ENCODE measurements at places on chromosomes 3 and 15.

GRCh38 chr3:59658274-59658673 lies 608.4 kb upstream of the CFAP20DC start:
- no peak for DNase-seq

GRCh38 chr3:104578558-104578957 lies 788.2 kb upstream of the ALCAM start:
- DNase-seq, result no peak

- no peak for DNase-seq
Measured at GRCh38 chr3:98914210-98915080, 12.9 kb upstream of the DCBLD2 start.

DNA sequence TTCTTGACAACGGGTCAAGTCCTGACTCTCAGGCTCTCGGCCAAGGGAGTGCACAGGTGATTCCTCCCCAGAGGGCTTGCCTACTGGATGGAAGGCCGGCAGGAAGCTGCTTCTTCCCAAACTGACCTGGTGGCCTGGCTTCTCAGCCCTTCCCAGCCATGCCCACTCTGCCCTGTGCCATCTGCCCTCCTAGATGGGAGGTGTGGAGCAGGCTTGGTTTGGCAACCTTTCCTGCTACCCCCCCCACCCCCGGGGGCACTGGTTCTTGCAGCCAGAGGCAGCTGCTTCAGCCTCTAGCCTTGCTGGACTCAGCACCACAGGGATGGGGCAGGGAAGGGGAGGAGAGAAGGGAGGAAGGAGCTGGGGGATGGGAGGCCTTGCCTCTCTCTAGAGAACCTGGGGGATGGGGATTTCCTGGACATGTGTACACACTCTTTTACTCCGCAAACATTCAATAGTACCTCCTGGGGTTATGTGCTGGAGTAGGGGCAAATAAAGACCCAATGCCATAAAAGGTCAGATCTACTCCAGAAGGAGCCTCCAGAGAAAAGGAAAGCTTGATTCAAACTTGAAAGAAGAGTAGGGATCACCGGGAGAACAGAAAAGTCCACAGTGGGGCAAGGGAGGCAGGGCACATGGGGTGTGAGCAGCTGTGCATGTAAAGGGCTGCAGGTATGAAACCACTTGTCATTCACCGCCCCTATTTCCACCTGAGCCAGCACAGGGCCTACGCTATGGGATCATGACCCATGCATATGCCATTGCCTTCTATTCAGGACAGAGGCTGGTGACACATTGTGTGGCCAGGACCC lies 4.2 kb upstream of the DAPK2 start:
- DNase-seq, result no peak

DNA sequence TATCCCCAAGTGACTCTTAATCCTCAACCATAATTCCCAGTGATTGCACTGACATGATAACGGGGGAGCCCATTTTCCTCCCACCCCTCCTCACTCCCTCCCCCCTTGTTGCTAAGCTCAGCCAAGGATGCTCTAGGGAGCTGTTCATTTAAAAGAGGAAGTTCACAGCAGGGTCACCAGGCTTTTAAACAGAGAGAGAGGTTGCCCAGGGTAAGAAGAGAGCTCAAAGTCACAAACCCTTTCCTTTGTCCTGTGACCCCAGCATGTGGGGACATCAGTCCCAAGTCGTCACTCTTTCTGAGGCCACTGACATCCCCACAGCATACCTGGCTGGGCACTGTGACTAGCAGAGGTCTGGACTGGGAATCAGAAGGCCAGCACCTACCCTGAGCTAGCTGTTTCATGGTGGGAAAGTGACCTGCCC lies 144.1 kb downstream of the RORA start:
- no peak for DNase-seq

- DNase-seq, result peak; percentile 93
Measured at GRCh38 chr3:190116551-190117067, 4.1 kb downstream of the P3H2 start.

GRCh38 chr15:56034514-56034913 lies 41.1 kb upstream of the NEDD4 start:
- no peak for DNase-seq

GRCh38 chr3:66738625-66739365 lies 238.0 kb upstream of the LRIG1 start:
- DNase-seq, result peak; percentile 68

DNA sequence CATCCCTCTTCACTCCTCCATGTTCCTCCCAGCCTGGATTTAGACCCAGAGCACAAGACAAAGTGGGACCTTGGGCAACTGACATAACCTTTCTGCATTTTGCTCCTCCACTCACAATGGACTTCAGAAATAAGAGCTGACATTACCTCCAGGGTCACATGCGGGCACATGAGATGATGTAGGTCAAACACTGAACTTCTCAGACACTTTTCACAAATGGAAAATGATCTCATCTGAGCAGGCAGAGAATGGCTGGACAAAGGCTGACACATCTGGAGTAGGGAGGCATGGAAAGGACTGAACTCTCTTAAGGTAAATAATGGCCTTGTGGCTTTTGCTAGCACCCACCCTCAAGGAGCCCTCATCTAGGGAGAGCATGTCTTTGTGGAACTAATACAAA lies 849.2 kb upstream of the CFAP20DC start:
- DNase-seq, result no peak

- no peak for DNase-seq
Measured at GRCh38 chr15:78691167-78691850, 50.3 kb upstream of the CHRNB4 start.

DNA sequence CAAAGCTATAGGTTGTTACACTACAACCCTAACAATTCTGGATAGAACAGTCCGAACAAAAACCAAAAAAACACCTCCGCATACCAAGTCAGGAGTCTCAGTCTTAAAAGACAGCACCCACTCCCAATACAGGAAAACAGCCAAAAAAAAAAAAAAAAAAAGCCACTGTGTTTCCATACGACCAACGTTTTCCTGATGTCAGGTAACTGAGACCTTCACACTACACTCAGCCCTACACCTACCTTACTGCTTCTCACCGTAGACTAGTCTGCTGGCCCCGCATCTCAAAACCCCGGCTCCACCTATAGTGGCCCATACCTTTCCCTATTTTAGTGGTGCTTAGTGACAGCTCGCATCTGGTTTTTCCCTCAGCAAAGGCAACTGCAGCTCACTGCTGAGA lies 339.5 kb upstream of the ADAMTS9 start:
- DNase-seq, result no peak

DNA sequence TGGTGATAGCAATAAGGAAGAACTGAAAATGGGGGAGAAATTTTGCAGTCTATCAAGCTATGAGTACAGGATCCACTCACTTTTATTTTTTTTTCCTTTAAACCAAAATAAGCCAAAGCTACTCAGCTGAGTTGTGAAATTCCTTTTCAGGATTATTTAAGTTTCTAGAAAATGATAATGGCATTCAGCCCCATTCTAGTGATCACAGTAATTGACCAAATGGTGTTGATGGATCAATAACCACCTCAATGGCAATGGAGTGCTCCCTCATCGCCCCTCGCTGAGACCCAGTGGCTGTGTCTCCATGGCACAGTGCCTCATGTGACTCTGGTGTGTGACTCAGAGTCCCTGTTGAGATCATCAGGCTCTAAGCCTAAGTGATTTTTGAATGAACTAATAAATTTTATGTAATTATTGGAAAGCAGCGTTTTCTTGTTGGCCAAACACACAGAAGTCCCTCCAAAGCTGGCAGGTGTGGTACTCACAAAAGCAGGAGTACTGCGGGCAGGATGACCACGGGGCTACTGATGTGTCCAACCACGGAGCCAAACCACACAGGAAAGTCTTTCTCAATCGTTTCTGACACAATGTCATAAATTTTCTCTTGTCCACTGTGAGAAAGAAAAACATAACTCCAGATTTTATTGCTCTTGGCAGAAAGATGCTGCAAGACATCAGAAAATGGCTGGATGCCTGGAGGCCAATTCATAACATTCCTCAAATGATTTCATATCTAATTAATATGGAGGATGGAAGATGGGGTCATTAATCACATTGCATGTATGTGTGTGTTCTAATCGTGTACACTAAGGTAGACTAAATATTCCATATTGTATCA lies 14.4 kb upstream of the STARD5 start:
- peak; percentile 93 for DNase-seq

GRCh38 chr3:182810574-182811268 lies 17.4 kb downstream of the ATP11B start:
- DNase-seq, result peak; percentile 44

DNA sequence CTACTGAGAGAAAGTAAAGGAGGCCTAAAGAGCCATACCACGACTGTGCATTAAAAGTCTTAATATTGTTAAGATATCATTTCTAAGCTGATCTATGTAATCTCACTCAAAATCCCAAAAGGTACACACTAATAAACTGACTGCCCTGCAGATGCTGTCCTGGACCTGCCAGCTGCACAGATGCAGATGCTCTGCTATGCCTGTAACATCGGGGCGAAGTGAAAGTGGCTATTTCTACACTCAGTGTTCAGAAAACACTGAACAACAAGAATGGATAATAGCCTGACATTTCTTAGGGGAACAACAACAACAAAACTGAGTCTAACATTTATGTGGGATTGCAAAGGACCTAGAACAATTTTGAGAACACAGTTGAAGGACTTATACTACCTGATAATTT lies 31.9 kb downstream of the RAD18 start:
- peak; percentile 18 for DNase-seq

GRCh38 chr15:82062479-82063454 lies 16.9 kb upstream of the MEX3B start:
- no peak for DNase-seq

- DNase-seq, result no peak
Measured at GRCh38 chr15:70358011-70358819, 260.5 kb upstream of the TLE3 start.

GRCh38 chr3:77718311-77718710 lies 678.4 kb downstream of the ROBO2 start:
- no peak for DNase-seq

GRCh38 chr3:47000922-47001730 lies 21.7 kb downstream of the NBEAL2 start:
- DNase-seq, result no peak

- DNase-seq, result peak; percentile 81
Measured at GRCh38 chr3:113441051-113441770, at the start of gene CFAP44. TSS of gene CFAP44 (minus strand) at chr3:113441493. CDS start at chr3:113433664, 7,829 bp downstream.

Measured in EH (cell line).